ENCODE measurements at places on chromosomes 2 and 18.

DNA sequence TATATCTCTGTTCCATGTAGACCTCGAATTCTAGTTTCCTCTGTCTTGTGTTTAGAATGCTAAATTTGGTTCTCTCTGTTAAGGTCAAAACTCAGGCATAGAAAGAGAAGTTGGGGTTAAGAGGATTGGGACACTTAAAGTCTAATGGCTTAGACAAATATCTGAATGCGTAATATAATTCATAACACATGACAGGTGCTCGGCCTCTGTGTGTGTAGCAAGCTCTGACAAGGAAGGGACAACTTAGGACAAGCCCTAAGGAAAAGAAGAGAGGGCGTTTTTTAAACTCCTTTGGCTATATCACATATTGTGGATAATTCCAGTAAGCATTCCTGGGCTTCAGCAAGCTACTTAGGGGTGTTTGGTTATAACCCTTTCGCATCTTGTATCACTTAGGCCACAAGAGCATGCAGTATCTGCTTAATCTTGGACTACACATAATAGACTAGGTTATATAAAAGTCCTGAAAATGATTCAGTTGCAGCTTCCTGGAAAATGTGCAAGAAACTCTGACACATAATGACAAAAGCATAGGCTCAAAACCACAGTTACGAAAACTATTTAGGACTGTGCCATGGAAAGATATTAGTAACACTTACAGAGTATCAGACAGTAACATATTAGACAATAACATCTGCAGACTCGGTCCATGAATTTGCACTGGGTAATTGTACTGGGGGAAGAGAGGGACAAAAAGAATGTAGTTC, 16.1 kb upstream of the CREB1 start:
- no peak for DNase-seq

DNA sequence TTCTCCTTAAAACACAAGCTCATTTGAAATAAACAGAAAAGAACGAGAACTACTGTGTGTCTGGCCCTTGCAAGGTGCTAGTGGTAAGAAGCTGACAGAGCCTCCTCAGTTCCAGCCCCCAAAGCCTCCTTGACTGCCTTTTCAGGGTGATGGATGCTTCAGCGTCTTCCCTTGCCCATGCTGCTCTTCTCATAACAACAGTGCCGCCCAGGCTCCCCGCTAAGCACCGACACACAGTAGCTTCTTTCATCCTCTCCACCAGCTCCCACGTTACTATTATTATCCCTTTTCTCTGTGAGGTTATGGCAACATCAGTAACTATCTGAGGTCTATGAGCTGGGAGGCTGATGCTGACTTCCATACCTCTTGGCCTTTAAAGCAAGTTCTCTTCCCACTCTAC, 418.6 kb downstream of the TSN start:
- no peak for DNase-seq

- DNase-seq = no peak
These were observed 3.1 kb upstream of the MOB1A start for GRCh38 chr2:74181739-74182138.

DNA sequence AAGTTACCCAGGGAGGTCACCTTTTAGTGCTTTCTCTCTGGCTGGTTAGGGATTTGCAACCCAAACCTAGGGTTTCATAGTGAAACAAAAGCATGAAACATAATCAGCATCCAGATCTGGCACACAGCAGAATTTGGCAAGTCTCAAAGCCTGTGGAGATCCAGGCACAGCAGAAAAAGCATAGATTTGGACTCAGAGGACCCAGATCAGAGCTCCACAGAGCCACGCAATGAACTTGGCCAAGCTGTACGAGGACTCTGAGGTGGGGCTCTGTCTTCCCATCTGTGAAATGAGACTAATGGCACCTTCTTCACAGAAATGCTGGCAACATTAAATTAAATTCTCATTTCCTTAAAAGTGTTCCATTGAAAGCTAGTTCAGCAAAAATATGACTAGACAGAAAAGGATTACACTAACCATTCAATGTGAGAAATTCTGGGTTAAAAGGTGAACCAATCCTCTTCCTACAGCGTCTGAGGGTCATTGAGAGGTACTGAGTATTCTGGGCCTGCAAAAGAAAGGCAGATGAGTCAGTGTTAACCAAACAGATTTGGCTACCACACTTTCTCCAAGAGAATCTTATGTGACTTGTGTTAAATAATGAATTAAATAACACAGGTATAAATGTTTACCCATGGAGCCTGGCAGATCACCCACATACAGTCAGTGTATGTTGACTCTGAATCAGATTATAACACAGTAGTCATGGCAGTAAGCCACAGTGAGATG, 266.3 kb downstream of the MREG start:
- no peak for DNase-seq

GRCh38 chr2:134900151-134900550, 18.5 kb upstream of the CCNT2 start:
- no peak for DNase-seq

DNA sequence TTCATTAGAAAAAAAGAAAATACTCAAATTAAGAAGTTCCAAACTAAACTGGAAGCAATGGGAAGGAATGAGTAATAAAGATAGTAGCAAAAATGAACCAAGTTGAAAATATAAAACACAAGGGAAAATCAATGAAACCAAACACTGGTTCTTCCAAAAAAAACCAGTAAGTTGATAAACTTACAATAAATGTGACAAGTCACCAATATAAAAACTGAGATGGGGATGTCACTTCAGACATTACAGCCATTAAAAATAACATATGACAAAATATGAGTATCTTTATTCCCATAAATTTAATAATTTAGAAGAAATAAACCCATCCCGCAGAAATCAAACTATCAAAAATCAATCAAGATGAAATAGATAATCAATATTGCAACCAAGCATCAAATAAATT, 633.9 kb upstream of the RAB6C start:
- no peak for DNase-seq

- DNase-seq = no peak
These were observed 8.0 kb downstream of the SNED1 start for GRCh38 chr2:241006412-241006811.

DNA sequence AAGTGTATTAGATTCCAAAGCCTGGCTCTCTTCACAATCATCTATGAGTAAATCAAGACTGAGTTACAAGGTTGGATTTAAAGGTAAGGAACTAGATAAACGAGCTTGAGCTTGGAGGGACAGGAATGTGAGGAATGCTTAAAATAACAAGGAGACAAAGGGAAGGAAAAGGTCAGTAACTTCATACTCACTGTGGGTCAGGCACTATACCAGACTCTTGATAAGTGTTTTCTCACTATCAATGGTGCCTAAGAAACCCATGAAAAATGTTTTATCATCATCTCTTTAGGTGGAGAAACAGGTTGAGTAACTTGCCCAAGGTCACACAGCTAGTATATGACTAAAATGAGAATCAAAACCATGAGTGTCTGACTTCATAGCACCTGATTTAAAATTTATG, 212.1 kb downstream of the CDH2 start:
- no peak for DNase-seq

- DNase-seq = no peak
These were observed 169.3 kb downstream of the PMAIP1 start for GRCh38 chr18:60069145-60069544.

GRCh38 chr18:68740966-68741365, 26.1 kb upstream of the TMX3 start:
- no peak for DNase-seq

DNA sequence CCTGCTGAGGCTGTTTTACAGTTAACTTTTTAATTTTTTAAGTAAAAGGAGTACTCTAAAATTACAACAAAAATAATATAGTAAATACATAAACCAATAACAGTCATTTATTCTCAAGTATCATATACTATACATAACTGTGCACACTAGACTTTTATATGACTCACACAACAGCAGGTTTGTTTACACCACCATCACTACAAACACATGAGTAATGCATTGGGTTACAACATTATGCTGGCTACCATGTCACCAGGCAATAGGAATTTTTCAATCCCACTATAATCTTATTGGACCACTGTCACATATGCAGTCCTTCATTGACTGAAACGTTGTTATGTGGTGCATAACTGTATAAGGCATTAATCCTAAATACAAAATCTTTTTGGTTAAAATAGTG, 42.5 kb downstream of the RASGRP3 start:
- no peak for DNase-seq

GRCh38 chr2:227407591-227408151, 19.9 kb upstream of the SCYGR1 start:
- no peak for DNase-seq

DNA sequence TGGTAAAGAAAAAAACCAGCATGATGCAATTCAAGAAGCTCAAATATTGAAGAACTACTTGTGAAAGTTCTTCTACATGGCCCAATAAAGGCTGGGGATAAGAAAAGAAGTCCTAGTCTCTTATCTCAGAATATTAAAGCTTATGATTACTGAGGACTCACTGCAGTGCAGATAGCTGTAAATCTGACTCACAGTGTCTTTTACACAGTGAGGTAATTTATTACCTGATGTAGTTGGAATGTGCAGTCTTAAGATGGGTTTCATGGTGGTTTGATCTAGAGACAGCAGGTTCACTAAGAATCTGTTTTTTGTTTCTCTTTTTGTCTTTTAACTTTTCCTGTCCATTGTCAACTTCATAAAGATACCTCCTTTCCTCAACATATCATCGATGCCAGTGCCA, 484.0 kb upstream of the MAP2 start:
- DNase-seq = no peak

DNA sequence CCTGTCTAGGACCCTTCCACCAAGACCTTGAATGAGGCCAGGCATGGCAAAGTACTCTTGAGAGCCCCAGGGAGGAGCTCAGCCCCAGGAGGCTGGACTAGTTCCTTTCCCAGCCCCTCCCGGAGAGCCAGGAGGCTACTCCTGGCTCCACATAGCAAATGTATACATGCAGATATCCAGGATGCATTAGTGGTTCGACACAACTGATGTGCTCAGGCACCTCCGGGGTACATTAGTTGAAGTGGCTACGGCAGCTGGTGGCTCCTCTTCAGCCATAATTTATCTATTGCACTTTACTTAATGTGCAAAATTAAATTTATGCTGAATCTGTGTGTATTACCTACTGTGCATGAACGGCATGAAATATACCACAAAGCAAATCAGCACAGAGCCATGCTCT, 182.8 kb upstream of the MEIS1 start:
- no peak for DNase-seq

- DNase-seq = no peak
These were observed 72.3 kb downstream of the RTP5 start for GRCh38 chr2:241941691-241942301.

GRCh38 chr2:10045561-10046355, 2.4 kb downstream of the KLF11 start:
- DNase-seq = no peak

GRCh38 chr2:25105336-25106085, 62.9 kb downstream of the POMC start:
- no peak for DNase-seq

- DNase-seq = no peak
These were observed 138.1 kb downstream of the DNAH6 start for GRCh38 chr2:84654414-84654813.

- DNase-seq = no peak
These were observed 229.8 kb downstream of the LDLRAD4 start for GRCh38 chr18:13448335-13448795.

- no peak for DNase-seq
These were observed 255.3 kb upstream of the SIX2 start for GRCh38 chr2:45264227-45265225.

GRCh38 chr2:136308611-136309010, 190.7 kb upstream of the CXCR4 start:
- DNase-seq = peak; percentile 13

DNA sequence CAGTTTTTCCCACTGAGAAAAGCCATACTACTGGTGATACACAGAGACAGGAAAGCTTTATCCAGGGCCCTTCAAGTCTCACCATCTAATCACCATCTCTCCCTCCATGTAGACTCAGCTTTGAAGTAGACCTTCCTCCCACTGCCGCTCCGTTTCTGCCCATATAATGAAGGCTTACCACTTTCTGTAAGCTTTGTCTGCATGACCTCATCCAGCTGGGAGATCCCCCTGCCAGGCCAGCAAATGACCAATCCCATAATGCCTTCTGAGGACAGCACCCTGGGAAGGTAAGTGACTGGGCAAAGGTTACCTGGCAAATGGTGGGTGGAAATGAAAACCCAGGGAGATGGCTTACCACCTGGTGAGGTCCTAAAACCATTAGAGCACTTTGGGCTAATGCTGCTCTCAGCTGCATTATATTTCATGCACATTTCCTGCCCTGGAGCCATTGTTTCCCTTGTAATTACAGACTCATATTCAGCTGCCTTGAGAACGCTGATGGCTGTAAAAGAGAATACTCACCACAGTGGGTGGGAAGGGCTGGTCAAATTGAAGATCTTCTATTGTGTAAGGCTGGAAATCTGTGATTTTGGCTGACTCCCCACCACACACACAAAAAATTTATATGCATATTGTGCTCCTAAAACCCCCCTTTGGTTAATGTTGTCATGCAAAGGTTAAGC, 350.7 kb upstream of the SYT4 start:
- no peak for DNase-seq

DNA sequence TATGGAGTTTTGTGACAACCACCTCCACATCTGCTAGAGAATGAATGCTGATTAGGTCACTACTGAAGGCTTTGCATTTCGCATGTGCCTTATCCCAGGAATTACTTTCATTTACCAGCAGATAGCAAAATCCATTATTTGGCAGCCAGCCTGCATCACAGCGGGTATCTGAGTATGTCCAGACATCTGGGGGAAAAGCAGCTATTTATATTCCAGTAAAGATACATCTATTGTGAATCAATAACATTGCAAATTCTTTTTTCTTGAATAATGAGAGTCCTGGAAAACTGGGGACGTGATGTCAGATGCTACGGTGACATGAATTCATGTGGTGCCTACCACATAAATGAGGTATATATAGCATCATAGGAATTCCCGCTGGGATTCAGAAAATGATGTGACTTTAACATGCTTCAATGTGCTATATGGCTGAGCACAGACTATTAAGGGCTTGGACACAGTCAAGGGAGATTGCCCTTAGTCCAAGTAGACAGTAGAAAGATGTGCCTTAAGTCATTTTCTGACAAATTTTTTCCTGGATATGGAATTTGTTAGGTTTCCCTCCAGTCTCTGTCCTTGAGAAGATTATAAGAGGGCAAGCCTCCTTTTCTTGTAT, 84.2 kb upstream of the CD302 start:
- DNase-seq = no peak

DNA sequence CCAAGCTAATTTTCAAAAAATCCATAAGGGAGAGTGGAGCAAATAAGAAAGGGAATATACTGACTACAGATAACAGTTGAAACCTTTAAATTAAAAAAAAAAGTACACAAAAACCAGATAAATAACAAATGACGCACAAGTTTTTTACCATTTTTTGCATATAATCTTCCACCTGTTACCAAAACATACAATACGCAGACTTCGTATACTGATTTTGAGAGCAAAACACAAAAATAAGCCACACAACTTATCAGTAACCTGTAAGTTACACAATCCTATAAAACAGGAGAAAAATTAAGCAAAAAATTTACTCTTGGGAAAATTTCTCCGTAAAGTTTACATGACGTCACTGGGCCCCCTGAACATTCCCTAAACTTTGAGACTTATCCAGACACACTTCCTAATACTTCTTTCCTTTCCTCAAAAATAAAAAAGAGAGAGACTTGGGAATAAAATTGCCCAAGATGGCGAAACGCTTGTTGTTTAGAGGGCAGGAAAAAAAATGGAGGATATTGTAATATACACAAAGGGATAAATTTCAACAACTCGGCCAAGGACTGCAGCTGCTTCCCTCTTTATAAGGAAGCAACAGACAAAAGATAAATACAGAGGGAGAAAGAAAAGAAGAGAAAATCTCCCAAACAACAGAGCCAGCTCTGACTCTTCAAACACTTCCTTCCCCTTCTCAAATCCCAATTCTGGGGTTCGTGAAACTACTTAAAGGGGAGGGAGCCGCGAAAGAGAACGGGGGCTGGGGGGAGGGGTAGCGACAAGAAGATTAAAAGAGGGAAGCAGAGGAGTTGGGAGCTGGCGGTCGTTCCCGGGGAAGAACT, 1.6 kb downstream of the BAZ2B start:
- peak; percentile 41 for DNase-seq
